MCF 10A (cell line): ENCODE measurements at places on chromosomes 2 and 18. TPM values are rescaled to one million over a fixed set of nuclear protein-coding genes. Genes with fewer than 3 reads are reported as not detected.

DNA sequence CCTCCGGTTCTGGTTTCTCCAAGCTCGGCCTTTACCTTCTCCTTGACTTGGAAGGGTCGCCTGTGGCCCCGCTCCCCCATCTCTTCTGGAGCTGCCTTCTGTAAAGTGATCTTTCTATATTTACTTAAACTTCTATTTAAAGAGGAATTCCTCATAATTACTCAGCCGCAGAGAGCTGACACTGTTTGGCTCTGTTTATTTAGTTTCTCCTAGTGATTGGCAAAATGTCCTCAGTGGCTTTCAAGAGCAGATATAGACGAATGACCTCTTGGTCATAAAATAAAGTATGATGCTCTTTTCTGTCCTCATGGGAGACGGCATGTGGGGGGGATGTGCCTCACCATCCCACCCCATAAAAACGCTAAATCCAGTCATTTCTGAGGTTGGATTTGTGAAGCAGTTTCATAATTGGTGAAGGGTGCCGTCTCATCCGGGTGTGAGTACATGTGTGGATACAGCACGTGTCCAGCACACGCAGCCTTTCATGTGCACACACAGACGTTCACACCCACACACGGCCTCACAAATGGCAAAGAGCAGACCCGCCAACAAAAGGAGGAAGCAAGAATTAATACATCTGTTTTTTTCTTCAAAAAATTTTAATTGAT lies 43.4 kb upstream of the SMAD7 start:
- no peak overlapping the region for H3K27ac ChIP-seq
- no peaks in the 10 kb centered on the region for H3K27me3 ChIP-seq
- no peak overlapping the region for H3K4me3 ChIP-seq
- DNase-seq: no peak
- H3K36me3 ChIP-seq: no peaks in the 10 kb centered on the region

- no peaks in the 10 kb centered on the region for H3K27me3 ChIP-seq
- no peak overlapping the region for H3K27ac ChIP-seq
- no peaks in the 10 kb centered on the region for H3K36me3 ChIP-seq
- no peak overlapping the region for H3K4me3 ChIP-seq
These were observed 503.7 kb downstream of the ADCYAP1 start for GRCh38 chr18:1408376-1408775.

- H3K4me1 ChIP-seq: peaks cover 26% of the 10 kb centered on the region
- no peak overlapping the region for H3K4me3 ChIP-seq
- H3K36me3 ChIP-seq: no peaks in the 10 kb centered on the region
- H3K27ac ChIP-seq: no peak overlapping the region
These were observed 126.6 kb upstream of the PPP1CB start for GRCh38 chr2:28624793-28625701.

DNA sequence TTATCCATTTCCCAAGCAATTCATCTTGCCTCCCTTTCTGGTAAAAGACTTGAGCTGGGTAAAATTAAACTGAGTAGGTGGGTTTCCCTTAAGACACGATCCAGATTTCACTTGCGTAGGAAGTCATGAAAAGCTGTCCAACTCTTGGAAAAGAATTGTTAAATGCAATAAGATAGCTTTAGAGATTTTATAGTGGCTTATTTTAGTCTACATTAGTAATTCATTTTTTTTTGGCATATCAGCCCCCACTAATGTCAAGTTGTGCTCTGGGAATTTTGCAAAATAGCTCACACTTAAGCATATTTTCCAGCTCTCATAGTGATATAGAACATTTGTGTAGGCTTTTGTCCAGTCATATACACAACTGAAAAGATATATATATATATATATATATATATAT lies 344.7 kb upstream of the FIGN start:
- H3K36me3 ChIP-seq: no peaks in the 10 kb centered on the region
- no peak overlapping the region for H3K4me3 ChIP-seq
- no peaks in the 10 kb centered on the region for H3K4me1 ChIP-seq
- H3K27me3 ChIP-seq: no peaks in the 10 kb centered on the region
- no peak for DNase-seq

DNA sequence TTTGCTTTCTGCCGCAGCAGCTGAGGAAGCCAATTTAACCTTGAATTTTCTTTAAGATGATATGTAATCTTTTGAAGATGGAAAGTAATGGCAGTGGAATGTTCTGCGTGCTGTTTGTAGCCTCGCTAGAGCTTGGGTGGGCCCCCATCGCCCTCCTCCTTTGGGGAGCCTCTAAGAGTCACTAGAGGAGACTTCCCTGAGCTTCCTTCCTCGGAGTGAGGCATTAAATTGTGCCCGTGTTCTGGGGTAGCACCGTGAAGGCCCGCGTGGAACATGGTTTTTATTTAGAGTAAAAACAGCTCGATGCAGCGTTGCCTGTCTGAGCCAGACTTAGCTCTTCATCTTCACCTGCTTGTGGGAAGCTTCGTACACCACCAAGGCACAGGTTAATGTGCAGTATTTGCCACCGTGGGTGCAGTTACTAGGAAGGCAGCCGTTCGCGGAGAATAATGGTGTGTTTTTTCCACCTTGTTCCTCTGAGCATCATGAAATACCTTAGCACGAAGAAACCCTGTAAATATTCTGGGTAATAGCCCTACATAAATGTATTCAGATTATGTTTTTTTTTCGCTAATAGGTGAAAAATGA lies 38.5 kb downstream of the NCK2 start:
- no peaks in the 10 kb centered on the region for H3K36me3 ChIP-seq
- H3K4me3 ChIP-seq: no peak overlapping the region
- no peak for DNase-seq
- H3K4me1 ChIP-seq: peaks cover 13% of the 10 kb centered on the region

- H3K4me3 ChIP-seq: no peak overlapping the region
- DNase-seq: no peak
- no peaks in the 10 kb centered on the region for H3K36me3 ChIP-seq
- H3K4me1 ChIP-seq: peaks cover 4% of the 10 kb centered on the region
- H3K27me3 ChIP-seq: no peaks in the 10 kb centered on the region
These were observed 57.8 kb downstream of the RBKS start for GRCh38 chr2:27832396-27832795.

DNA sequence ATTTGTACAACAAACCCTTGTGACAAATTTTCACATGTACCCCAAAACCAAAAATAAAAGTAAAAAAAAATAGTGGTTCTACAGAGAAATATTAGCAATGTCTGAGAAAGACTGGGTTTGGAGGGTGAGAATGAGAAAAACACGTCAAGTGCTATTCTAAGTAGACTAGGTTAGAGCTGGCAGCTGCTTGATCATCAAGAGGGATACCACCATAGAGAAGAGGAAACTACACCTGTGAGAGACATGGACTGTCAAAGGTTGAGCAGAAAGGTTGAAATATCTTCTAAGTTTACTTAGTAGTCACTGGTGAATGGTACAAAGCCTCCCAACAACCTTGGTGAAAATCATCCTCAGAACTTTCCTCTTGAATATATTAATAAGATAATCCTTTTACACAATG lies 126.9 kb upstream of the ITGA4 start:
- no peak overlapping the region for H3K27ac ChIP-seq
- no peaks in the 10 kb centered on the region for H3K4me1 ChIP-seq

- no peaks in the 10 kb centered on the region for H3K27me3 ChIP-seq
- peak; percentile 2 for DNase-seq
- H3K4me3 ChIP-seq: no peak overlapping the region
These were observed 261.5 kb downstream of the MYCN start for GRCh38 chr2:16201848-16202247.

DNA sequence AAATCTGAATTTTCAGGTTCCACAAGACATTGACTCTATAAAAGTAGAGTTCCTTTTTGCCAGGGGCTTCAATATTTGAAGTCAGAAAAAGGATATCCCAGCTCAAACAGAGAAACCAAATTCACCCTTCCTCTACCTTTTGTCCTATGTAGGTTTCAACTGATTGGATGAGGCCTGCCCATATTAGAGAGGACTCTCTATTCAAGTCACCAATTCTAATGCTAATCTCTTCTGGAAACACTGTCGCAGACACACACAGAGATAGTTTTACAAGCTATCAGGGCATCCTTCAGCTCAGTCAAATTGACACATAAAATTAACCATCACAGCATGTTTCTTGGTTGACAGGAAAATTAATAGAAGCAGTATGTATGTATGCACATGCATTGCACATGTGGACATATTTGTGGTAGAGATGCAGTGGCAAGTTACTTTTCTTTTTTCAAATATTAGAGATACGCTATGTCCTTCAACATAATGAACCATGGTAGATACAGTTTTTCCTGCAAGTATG lies 207.1 kb downstream of the RAD51AP2 start:
- no peak for DNase-seq
- no peaks in the 10 kb centered on the region for H3K27me3 ChIP-seq
- H3K4me1 ChIP-seq: no peaks in the 10 kb centered on the region

GRCh38 chr2:218478544-218478943 lies 59.6 kb downstream of the VIL1 start:
- H3K36me3 ChIP-seq: peaks cover 65% of the 10 kb centered on the region
- no peak overlapping the region for H3K4me3 ChIP-seq
- no peak overlapping the region for H3K27ac ChIP-seq
- no peak for DNase-seq
- no peaks in the 10 kb centered on the region for H3K27me3 ChIP-seq
- H3K4me1 ChIP-seq: no peaks in the 10 kb centered on the region

DNA sequence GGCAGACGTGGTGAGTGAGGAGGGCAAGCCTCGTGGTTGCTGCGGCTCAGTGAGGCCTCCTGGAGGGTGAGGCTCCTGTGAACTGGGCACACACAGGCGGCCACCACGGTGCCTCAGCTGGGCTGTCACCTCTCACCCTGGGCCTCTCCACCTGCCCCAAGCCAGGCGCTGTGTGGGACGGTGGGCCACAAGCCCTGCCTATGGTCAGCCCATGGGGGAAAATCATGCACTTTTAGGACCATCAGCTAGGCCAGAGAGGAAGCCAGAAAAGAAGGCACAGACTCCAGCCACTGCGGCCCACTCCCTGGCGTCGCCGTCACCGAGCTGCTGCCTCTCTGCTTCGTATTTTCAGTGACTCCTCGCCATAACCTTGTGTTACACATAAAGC lies 28.5 kb upstream of the HS6ST1 start:
- no peak overlapping the region for H3K27ac ChIP-seq
- no peaks in the 10 kb centered on the region for H3K36me3 ChIP-seq
- no peak for DNase-seq
- no peak overlapping the region for H3K4me3 ChIP-seq
- peaks cover 6% of the 10 kb centered on the region for H3K4me1 ChIP-seq

DNA sequence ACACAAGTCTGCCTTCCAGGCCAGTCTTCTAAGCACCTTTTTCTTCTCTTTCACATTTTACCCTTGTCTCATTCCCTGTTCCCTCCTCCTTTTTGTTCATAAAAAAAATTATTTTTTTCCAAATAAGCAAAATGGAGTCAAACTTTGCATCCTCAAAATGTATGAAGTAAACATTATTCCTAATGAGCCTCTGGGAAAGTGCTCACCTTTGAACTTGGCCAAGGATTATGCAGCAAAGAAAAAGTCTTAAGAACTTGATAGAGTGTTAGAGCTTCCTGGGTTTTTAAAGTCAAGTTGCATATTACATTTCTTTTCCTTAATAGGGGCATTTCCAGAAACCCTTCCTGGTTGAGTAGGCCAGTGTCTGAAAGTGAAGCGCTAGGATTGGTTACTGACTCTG lies 31.6 kb downstream of the EPAS1 start:
- DNase-seq: no peak
- H3K27ac ChIP-seq: peak overlapping the region; percentile 95

GRCh38 chr2:241803387-241804325 lies 5.3 kb upstream of the NEU4 start:
- H3K27ac ChIP-seq: no peak overlapping the region
- no peaks in the 10 kb centered on the region for H3K36me3 ChIP-seq
- no peaks in the 10 kb centered on the region for H3K27me3 ChIP-seq
- peak overlapping the region; percentile 60 for H3K4me3 ChIP-seq
- H3K4me1 ChIP-seq: no peaks in the 10 kb centered on the region

GRCh38 chr18:38042211-38042890 lies 476.8 kb upstream of the CELF4 start:
- no peak for DNase-seq
- peaks cover 37% of the 10 kb centered on the region for H3K27me3 ChIP-seq
- no peaks in the 10 kb centered on the region for H3K4me1 ChIP-seq
- H3K4me3 ChIP-seq: no peak overlapping the region
- H3K27ac ChIP-seq: no peak overlapping the region
- no peaks in the 10 kb centered on the region for H3K36me3 ChIP-seq

GRCh38 chr2:5121121-5121520 lies 571.1 kb upstream of the SOX11 start:
- no peaks in the 10 kb centered on the region for H3K4me1 ChIP-seq
- H3K27me3 ChIP-seq: no peaks in the 10 kb centered on the region
- H3K4me3 ChIP-seq: no peak overlapping the region
- H3K36me3 ChIP-seq: no peaks in the 10 kb centered on the region
- DNase-seq: no peak

- DNase-seq: no peak
- no peak overlapping the region for H3K27ac ChIP-seq
- no peaks in the 10 kb centered on the region for H3K4me1 ChIP-seq
- no peaks in the 10 kb centered on the region for H3K36me3 ChIP-seq
- no peak overlapping the region for H3K4me3 ChIP-seq
These were observed 22.5 kb upstream of the RAB11FIP5 start for GRCh38 chr2:73135236-73135635.

MLPH gene
- 27.1 and 28.5 TPM in 2 replicates for total RNA-seq

RIT2 gene
- not detected in 2 replicates for total RNA-seq

CAPN14 gene
- total RNA-seq: not detected in 2 replicates

KCNJ13 gene
- total RNA-seq: not detected in 2 replicates
